ENCODE measurements at places on chromosomes 2 and 18. TPM values are rescaled to one million over a fixed set of nuclear protein-coding genes. Genes with fewer than 3 reads are reported as not detected.

DNA sequence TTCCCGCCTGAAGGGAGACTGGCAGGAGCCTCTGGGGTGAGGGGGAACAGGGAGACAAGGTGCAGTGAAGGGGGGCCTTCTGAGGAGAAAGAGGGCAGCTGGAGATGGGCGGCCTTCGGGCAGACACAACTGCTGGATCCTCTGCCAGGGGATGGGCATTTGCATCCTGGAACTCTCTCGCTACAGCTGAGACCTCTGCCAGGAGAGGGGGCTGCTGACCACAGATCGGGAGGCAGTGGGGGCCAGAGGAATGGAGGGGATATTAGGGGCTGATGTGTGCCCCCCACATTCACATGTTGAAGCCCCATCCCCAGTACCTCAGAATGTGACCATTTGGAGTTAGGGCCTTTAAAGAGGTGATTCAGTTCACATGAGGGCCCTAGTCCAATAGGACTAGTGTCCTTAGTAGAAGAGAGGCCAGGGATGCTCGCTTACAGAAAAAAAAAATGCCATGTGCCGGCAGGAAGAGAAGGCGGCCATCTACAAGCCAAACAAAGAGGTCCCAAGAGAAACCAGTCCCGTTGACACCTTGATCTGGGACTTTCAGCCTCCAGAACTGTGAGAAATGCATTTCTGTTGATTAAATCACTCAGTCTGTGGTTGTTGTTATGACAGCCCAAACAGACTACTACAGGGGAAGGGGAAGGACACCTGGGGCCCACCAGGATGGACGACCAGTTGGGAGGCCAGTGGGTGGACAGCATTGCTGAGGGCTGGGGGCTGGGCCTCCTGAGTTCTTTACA lies 50.0 kb downstream of the TRABD2A start:
- no peak overlapping the region for H3K4me3 ChIP-seq
- no peaks in the 10 kb centered on the region for H3K36me3 ChIP-seq
- DNase-seq: no peak
- H3K4me1 ChIP-seq: peaks cover 8% of the 10 kb centered on the region
- H3K27me3 ChIP-seq: no peaks in the 10 kb centered on the region
- no peak overlapping the region for H3K27ac ChIP-seq

GRCh38 chr18:70127359-70127758 lies 78.1 kb downstream of the RTTN start:
- no peak overlapping the region for H3K4me3 ChIP-seq
- H3K36me3 ChIP-seq: peaks cover 15% of the 10 kb centered on the region
- H3K27ac ChIP-seq: no peak overlapping the region
- no peak for DNase-seq
- no peaks in the 10 kb centered on the region for H3K4me1 ChIP-seq
- no peaks in the 10 kb centered on the region for H3K27me3 ChIP-seq

- no peak overlapping the region for H3K27ac ChIP-seq
- H3K4me3 ChIP-seq: no peak overlapping the region
- no peak for DNase-seq
- no peaks in the 10 kb centered on the region for H3K36me3 ChIP-seq
Observed at GRCh38 chr2:203781151-203781550, 74.7 kb downstream of the CD28 start.

- no peaks in the 10 kb centered on the region for H3K36me3 ChIP-seq
- H3K4me3 ChIP-seq: no peak overlapping the region
- no peaks in the 10 kb centered on the region for H3K4me1 ChIP-seq
- H3K27me3 ChIP-seq: no peaks in the 10 kb centered on the region
- DNase-seq: no peak
Observed at GRCh38 chr2:62424899-62425298, 81.1 kb downstream of the TMEM17 start.

DNA sequence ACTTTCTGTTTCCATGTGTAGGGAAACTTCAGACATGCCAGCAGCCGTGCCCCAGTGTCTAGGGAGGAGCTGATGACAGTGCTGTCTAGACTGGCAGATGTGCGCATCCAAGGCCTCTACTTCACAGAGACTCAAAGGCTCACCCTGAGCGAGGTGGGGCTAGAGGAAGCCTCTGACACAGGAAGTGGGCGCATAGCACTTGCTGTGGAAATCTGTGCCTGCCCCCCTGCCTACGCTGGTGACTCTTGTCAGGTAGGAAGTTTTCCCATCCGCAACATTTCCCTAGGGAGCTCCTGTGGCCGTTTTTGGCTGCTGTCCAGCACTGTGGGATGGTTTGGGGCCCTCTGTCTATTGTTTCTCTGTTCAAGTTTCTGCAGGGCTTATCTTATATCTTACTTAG lies 143.1 kb upstream of the TTC39C start:
- no peak overlapping the region for H3K4me3 ChIP-seq
- no peaks in the 10 kb centered on the region for H3K4me1 ChIP-seq
- no peaks in the 10 kb centered on the region for H3K27me3 ChIP-seq

DNA sequence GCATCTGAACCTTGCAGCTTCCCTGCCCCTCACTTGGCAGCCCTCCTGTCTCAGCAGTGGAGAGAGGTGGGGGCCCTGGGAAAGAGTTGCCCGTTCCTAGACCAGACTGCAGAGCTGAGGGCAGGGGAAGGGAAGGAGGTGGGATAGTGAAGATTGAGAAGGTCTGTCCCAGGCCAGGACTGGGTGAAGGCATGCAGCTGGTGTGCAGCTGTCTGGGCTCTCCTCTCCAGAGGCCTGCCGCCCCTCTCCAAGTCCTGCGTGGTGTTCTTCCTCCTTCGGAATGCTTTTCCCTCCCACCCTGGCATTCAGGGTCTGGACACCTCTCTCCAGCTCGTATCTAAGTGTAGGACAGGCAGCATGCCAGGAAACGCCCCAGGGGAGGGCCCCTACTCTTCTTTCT lies 323.5 kb downstream of the CELF4 start:
- H3K27me3 ChIP-seq: peaks cover 8% of the 10 kb centered on the region
- H3K4me1 ChIP-seq: no peaks in the 10 kb centered on the region
- no peak for DNase-seq
- no peaks in the 10 kb centered on the region for H3K36me3 ChIP-seq
- H3K27ac ChIP-seq: no peak overlapping the region

GRCh38 chr2:71347517-71347916 lies 15.9 kb downstream of the ZNF638 start:
- no peak for DNase-seq
- H3K27ac ChIP-seq: no peak overlapping the region
- no peaks in the 10 kb centered on the region for H3K4me1 ChIP-seq

GRCh38 chr2:30194421-30194820 lies 36.9 kb upstream of the LBH start:
- no peak for DNase-seq
- H3K4me1 ChIP-seq: no peaks in the 10 kb centered on the region
- H3K27me3 ChIP-seq: no peaks in the 10 kb centered on the region
- H3K27ac ChIP-seq: no peak overlapping the region
- no peaks in the 10 kb centered on the region for H3K36me3 ChIP-seq

GRCh38 chr2:159960414-159960813 lies 102.0 kb downstream of the PLA2R1 start:
- H3K36me3 ChIP-seq: no peaks in the 10 kb centered on the region
- no peak for DNase-seq
- no peaks in the 10 kb centered on the region for H3K27me3 ChIP-seq
- no peaks in the 10 kb centered on the region for H3K4me1 ChIP-seq

DNA sequence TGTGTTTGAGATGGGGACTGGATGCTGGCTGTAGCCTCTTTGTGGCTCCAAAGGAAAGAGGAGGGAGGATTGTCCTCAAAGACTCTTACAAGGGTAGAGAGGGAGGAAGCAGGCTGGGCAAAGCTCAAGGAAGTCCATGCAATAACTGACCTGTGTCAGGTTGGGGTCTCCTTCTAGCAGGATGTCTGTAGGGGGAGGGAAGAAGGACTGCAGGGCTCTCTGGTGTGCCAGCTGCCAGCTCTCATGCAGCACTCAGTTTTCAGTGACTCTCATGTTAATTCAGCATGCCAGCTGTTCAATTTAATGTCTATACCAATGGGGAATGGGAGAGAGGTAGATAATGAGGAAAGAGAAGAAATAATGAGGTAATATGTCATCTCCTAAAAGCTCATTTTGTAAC lies 85.3 kb upstream of the RANBP2 start:
- peak overlapping the region; percentile 59 for H3K27ac ChIP-seq
- peaks cover 81% of the 10 kb centered on the region for H3K4me1 ChIP-seq
- no peaks in the 10 kb centered on the region for H3K36me3 ChIP-seq

DNA sequence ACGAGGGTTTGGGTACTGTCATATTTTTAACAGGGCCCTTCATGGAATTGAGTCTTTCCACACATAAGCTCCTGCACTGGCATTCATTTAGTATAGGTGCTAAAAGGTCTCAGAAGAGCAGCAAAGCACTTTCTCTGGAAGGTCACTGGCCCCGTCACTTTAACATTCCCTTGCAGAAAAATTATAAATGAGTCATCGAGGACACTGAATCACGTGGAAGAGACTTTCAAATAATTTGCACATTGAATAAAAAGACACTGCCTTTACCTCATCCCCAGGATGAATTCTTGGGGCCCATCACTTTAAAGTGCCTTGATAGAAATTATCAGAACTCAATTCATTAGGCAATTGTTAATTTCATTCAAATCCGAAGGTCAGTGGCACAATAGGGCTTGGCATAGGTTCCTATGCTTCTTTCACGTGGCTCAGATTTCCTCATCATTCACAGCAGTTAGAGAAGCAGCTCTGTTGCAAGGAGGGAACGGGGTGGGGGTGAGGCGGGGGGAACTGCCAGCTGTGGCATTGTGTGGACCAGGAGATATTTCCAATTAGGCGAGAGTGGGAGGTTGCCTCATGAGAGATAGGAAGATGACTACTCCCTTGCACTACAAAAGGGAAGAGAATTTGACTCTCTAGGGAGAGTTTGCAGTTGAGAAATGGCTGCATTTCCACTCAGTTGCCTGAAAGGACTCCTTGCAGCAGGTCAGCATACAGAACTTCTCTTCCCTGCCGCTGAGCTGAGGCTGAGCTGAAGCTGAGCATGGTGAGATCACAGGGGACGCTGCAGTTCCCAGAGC lies 86.3 kb upstream of the NPAS2 start:
- H3K27me3 ChIP-seq: no peaks in the 10 kb centered on the region
- peaks cover 4% of the 10 kb centered on the region for H3K4me1 ChIP-seq
- DNase-seq: peak; percentile 50
- H3K36me3 ChIP-seq: no peaks in the 10 kb centered on the region
- no peak overlapping the region for H3K27ac ChIP-seq

GRCh38 chr18:21131698-21132227 lies 20.1 kb upstream of the ROCK1 start:
- H3K4me1 ChIP-seq: no peaks in the 10 kb centered on the region
- H3K4me3 ChIP-seq: no peak overlapping the region
- no peaks in the 10 kb centered on the region for H3K27me3 ChIP-seq
- H3K36me3 ChIP-seq: no peaks in the 10 kb centered on the region
- H3K27ac ChIP-seq: no peak overlapping the region

DNA sequence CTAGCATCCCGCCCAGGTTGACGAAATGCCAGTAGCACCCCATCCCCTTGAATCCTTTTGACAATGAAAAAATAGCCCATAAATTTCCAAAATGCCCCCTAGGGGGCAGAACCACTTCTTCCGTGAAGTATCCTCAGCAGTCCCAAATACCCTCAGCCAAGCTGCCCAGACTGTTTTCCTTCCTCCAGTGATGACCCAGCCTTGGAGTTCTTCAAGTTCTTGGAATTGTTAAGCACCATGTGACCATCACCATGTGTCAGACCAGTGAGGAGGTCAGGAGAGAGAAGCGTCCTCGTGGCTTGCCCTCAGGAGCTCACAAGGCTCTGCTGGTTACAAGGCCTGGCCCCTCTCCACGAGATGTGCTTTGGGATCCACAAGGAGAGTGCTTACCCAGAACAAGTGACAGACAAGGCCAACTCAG lies 1.4 kb upstream of the SLC23A3 start:
- peaks cover 33% of the 10 kb centered on the region for H3K4me1 ChIP-seq
- no peak overlapping the region for H3K4me3 ChIP-seq
- peak overlapping the region; percentile 49 for H3K27ac ChIP-seq
- no peak for DNase-seq

Gene RESP18
- not detected for total RNA-seq

Gene MAP3K19
- total RNA-seq: 7.2 TPM

Gene HOXD8
- 2.3 TPM for total RNA-seq

Gene TTR
- total RNA-seq: not detected

Gene SERPINB12
- not detected for total RNA-seq

Gene VWC2L
- not detected for total RNA-seq

Gene GRHL1
- total RNA-seq: 6.5 TPM

Gene C2orf80
- total RNA-seq: not detected

Gene TBR1
- total RNA-seq: not detected

Data from lower lobe of right lung (tissue), 2 donors.